Endodermal cell (in vitro differentiated cells): ENCODE measurements at places on chromosomes 2 and 18. TPM values are rescaled to one million over a fixed set of nuclear protein-coding genes. Genes with fewer than 3 reads are reported as not detected.

Gene C18orf32
- 32.9 and 40.0 TPM in 2 replicates for total RNA-seq

Gene SLC23A3
- 0.46 to 0.65 TPM in 2 of 3 replicates, not detected in the other for total RNA-seq

Gene MARCO
- total RNA-seq = not detected in 2 replicates

Gene GTF2A1L
- 0.90 TPM in 1 of 3 replicates, not detected in the others for total RNA-seq

Gene CABLES1
- total RNA-seq = 16.7 and 17.2 TPM in 2 replicates

Gene FAM228A
- not detected in 2 replicates for total RNA-seq

Gene CENPA
- 22.8 to 43.5 TPM (median 38.3 TPM) in 3 replicates for total RNA-seq

Gene CYS1
- 0.26 to 0.29 TPM (median 0.27 TPM) in 3 replicates for total RNA-seq

Gene CCL20
- total RNA-seq = not detected in 3 replicates

Gene LIMS1
- 38.4 to 46.6 TPM (median 45.6 TPM) in 3 replicates for total RNA-seq

Gene GMPPA
- 35.3 to 38.2 TPM (median 36.5 TPM) in 3 replicates for total RNA-seq

Gene AQP12A
- total RNA-seq = not detected in 2 replicates

Gene CENPO
- 26.9 and 27.3 TPM in 2 replicates for total RNA-seq

Gene MYCN
- 50.3 and 52.3 TPM in 2 replicates for total RNA-seq

Gene ERFE
- 1.1 to 1.8 TPM (median 1.6 TPM) in 3 replicates for total RNA-seq

Gene TRIM43
- not detected in 3 replicates for total RNA-seq

Gene MTLN
- 11.5 and 15.5 TPM in 2 replicates for total RNA-seq

Gene KCNG3
- 1.5 to 5.6 TPM (median 1.9 TPM) in 3 replicates for total RNA-seq

Gene CWC22
- 32.0 to 44.4 TPM (median 43.5 TPM) in 3 replicates for total RNA-seq

Gene PARD3B
- total RNA-seq = 3.1 and 5.6 TPM in 2 replicates

Gene ITM2C
- 268 to 293 TPM (median 269 TPM) in 3 replicates for total RNA-seq

Gene KCNE4
- not detected in 3 replicates for total RNA-seq

Gene ADRA2B
- 2.3 and 2.4 TPM in 2 replicates for total RNA-seq

Gene UPP2
- not detected in 3 replicates for total RNA-seq

Gene CPO
- 1.0 and 1.5 TPM in 2 replicates for total RNA-seq

Gene PROM2
- total RNA-seq = 2.2 and 2.3 TPM in 2 replicates

Gene SCN3A
- total RNA-seq = 0.09 and 0.16 TPM in 2 replicates

Gene REG3A
- total RNA-seq = not detected in 3 replicates

Gene HAAO
- total RNA-seq = 21.9 to 31.3 TPM (median 24.2 TPM) in 3 replicates

Gene GNLY
- total RNA-seq = 0.59 TPM in 1 of 3 replicates, not detected in the others

Gene LYG1
- total RNA-seq = 0.32 and 0.55 TPM in 2 replicates

Gene RBFA
- 13.9 to 17.7 TPM (median 16.6 TPM) in 3 replicates for total RNA-seq

Gene MRPL30
- 39.8 and 40.6 TPM in 2 replicates for total RNA-seq

Gene TNFRSF11A
- 15.2 to 35.6 TPM (median 34.5 TPM) in 3 replicates for total RNA-seq

Gene POTEI
- 0.07 to 0.33 TPM (median 0.13 TPM) in 3 replicates for total RNA-seq

Gene SP140
- total RNA-seq = 1.1 TPM in 1 of 3 replicates, not detected in the others

Gene ABCG5
- total RNA-seq = not detected in 2 replicates

Gene GAREM2
- total RNA-seq = 8.1 and 9.2 TPM in 2 replicates

Gene ALPI
- not detected in 3 replicates for total RNA-seq

Gene DLX1
- total RNA-seq = not detected in 2 replicates

Gene IL18R1
- total RNA-seq = 1.5 and 2.2 TPM in 2 replicates

Gene G6PC2
- total RNA-seq = not detected in 3 replicates

Gene UGT1A5
- not detected in 3 replicates for total RNA-seq

Gene COLEC12
- 88.8 to 130 TPM (median 123 TPM) in 3 replicates for total RNA-seq

Gene EML6
- 0.80 to 2.1 TPM (median 1.1 TPM) in 3 replicates for total RNA-seq

Gene TXNDC2
- total RNA-seq = 0.14 TPM in 1 of 2 replicates, not detected in the other

Gene TRIB2
- 23.8 and 30.9 TPM in 2 replicates for total RNA-seq

Gene FOXD4L1
- 0.22 TPM in 1 of 2 replicates, not detected in the other for total RNA-seq

Gene ACMSD
- total RNA-seq = not detected in 2 replicates

Gene OXER1
- total RNA-seq = 2.5 to 6.6 TPM (median 6.5 TPM) in 3 replicates

Gene CRACDL
- 0.16 to 0.86 TPM (median 0.31 TPM) in 3 replicates for total RNA-seq
